Activated T-helper 9 cell treated with anti-CD3 and anti-CD28 coated beads, Interleukin-2, amount 50 U/mL, for 16 hours (primary cell): ENCODE measurements at places on chromosomes 5 and 9.
A peak's percentile ranks its signal among the peaks of the same experiment; 100 is the strongest.

GRCh38 chr9:120750421-120750820 is 36.2 kb upstream of the MEGF9 start:
- no peak for DNase-seq

DNA sequence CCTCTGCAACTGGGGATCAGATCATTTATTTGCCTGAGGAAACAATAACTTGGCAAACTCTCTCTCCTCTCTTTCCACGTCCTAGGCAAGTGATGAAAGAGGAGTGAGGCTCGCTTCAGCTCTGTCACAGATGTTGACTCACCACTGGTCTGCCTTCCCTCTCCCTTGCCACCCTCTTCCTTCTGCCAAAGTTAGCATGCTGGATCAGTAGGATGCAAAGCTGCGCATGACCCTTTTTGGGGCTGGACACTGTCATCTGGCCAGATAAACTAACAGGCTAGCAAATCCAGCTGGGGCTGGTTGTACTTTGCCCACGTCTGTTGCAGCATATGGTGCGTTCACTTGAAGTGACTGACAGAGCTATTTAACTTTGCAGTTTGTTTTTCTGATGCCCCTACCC is 36.2 kb upstream of the SMARCA2 start:
- DNase-seq = no peak

DNA sequence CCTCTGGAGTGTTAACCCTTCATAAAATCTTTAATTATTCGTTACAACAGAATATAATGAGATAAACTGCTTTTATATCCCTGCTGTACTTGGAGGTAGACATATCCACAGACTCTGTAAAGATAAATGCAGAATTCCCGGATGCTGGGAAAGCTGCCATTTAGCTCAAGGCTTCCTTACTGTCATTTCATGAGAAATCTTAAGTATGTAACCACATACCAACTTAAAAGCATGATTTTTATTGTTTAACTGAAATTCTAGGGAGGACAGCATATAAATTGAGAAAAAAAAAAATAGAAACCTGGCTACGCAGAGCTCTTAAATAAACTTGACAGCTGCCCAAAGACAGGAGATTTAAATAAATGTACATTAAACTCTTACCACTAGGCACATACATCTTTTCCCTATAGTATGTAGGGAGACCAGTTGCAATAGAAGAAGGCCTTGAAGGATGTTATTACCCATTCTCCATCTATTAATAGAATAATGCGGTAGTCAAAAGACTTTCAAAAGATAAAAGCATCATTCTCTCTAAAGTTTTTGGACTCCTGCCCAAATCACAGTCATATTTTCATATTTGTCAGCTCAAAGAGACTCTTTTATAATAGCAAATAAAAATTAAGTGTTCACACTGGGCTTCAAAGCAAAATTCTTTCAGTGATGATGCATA is 373.8 kb downstream of the NDUFS4 start:
- DNase-seq = no peak

- peak; percentile 26 for DNase-seq
These were observed 68.4 kb downstream of the PSD2 start for GRCh38 chr5:139863855-139864558.

DNA sequence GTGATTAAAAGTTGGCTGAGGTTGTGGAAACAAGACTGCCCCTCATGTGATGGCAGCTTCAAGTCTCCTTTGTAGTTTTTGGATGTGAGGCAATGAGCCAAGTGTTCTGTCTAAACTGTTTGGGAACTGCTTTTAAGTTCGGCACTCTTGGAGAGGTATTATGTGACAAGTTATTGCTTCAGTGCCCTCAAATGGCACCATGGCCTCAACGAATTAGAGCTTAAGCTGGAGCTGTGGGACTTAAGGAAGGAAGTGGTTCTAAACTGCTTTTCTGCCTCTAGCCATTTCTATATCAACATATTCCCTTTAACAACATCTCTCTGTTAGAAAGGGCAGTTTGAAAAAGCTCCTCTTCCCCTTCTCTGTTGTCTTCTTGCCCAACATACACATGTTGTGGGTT is 227.7 kb downstream of the RFK start:
- no peak for DNase-seq

DNA sequence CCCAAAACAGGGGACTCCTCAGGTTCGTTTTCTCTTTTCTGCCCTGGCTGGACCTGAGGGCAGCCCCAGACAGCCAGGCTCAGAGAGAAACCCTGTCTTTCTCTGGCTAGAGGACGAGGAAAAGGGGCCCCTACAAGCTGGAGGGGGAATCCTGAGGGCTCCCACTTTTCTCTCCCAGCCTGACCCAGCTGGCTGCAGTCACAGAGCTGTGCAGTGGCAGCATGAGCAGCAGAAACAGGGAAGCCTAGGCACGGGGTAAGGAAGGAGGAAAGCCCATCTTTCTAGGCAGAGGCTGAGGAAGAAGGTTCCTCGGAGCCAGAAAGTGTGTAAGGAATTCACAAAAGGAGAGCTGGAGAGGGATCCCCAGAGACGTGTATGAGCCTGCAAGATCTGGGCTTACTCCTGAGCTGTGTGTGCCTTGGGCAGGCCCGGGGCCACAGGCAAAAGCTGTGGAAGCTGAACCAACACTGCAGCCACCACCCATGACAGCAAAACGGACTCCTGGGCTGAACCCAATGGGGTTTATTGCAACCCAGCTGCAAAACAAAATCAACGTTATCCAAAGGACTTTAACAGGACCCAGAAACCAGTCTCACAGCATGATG is 16.2 kb downstream of the CAMSAP1 start:
- no peak for DNase-seq

- DNase-seq = no peak
These were observed 131.2 kb downstream of the HTR4 start for GRCh38 chr5:148523139-148523538.

GRCh38 chr5:142353071-142353472 is 28.3 kb upstream of the SPRY4 start:
- DNase-seq = no peak

GRCh38 chr9:101117161-101117560 is 88.6 kb downstream of the PLPPR1 start:
- no peak for DNase-seq

DNA sequence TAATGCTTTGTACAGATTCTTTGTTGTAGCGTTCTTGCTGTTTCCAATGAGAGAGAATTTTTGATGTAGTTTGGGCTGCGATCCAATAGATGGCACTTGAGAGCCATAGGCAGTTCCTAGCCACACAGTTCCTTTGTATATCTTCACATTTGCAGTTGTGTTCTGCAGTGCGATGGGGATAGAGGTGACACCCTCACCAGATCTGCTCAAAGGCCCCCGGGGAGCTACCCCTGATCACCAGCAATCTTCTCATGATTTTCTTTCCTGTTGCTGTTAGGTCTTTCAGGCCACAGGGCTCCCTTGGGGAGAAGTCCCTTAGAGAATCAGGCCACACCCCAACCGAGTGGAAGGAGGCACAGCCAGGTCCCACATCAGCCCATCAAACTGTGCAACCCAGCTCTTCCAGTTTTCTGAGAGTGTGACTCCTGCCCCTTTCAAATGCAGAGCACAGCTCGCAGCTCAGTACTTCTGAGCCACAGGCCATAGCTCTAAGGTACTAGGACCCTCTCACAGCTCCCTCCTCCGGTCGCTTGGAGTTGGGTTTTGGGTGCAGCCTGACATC is 353.7 kb downstream of the SLCO4C1 start:
- no peak for DNase-seq

- no peak for DNase-seq
These were observed 204.1 kb downstream of the GABBR2 start for GRCh38 chr9:98504298-98505282.

DNA sequence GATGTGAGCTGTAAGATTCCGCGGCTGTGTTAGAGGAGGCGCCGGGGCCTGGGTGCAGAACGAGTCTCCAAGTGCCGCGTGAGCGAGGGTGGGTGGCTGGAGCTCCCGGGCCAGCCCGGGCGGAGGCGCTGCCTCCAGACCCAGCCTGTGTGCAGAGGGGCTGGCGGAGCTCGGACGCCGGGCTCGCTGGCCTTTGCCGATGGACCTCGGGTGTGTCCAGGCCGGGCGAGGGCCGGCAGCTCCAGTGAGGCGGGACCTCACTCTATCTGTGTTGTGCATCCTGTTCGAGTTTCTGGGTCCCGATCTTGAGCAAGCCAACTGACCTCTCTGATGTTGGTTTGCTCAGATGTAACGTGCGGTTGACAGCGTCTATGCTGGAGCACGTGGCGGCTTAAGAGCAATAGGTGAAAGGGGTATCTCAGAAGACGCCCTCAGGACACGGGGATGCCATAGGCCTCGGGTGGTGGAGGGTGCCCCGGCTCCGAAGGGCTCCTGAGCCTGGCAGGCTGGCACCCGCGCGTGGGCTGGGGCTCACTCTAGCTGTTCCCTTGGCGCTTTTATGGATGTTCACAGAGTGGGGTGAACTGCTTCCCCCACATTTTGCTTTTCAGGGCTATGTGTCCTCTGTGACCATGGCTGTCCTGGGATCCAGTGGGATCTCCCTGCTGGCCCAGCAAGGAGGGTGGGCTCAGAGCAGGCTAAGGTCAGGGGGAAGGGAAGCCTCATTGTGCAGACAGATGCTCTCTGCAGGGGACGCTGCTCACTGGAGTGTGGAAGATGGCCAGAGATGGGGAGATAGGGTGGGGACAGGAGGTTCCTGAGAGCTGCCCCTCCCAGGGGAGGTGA is 69.8 kb downstream of the MRPL36 start:
- no peak for DNase-seq

DNA sequence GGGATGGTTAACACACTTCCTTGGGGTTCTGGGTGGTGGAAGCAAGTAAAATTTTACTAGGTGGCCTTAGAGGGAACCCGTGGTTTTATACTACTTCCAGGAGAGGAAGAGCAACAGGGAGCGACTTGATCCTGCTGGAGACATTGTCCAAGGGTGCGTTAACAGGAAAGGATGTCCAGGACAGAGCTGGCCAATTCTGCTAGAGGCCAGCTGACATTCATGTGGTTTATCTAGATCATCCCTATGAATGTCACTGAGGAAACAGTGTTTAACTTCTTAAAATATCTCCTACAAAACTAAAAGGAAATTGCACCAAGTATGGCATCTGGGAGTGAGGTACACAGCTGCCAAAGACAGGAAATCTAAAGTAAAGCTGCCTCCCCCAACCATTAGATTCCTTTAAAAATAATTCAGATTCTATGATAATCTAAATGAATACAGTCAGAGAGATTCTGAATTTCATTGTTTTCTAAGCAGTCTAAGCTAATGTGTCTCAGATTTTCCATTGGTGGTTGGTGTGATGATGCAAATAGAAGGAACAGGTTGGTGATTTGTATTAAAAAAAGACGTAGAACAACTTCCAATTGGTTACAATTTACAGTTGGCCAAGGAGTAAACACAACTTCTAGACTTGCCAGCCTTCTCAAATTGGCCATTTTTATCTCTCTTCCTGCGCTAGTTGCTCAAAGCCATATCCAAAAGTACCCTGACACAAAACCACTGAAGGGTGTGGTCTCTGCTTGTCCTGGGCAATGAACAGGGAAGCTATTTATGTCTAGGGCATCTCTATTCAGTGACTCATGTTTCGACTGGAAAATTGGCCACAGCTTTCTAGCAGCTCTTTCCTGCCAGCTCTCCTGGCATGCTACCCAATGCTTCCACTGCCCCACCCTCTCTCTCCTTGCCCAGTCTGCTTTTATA is 574.7 kb upstream of the MEF2C start:
- no peak for DNase-seq

GRCh38 chr9:17609312-17610005 is 30.6 kb downstream of the SH3GL2 start:
- no peak for DNase-seq

GRCh38 chr9:18837402-18837801 is 195.6 kb downstream of the SAXO1 start:
- DNase-seq = no peak

DNA sequence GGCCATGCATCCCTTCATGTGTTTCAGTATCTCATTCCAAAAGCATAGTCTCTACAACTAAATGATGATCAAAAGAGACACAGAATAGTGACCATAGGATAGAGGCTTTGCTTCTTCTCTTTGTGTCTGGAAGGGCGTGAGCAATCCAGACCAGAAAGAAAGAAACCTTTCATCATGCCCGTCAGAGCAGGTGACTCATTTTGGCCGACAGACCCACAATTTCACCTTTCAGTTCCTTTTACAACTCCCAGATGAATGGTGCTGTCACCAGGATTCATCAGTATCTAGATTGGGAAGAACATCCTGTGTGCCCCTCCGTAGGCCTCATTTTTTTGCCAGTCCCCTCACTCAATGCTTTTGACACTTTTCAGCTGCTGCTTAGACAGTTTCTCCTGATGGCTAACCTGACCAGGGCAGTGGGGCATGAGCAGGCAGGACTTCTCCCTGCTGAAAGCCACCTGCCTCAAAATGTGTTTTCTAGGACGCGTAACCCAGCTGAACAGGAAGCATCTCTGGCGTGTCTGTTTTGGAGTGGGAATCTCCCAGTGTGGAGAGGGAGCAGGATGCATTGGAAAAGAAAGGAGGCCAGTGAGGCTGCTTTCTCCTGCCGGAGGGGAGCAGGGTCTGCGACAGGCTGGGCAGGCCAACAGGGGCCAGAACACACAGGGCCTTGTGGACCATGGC is 21.2 kb downstream of the ABLIM3 start:
- DNase-seq = no peak

DNA sequence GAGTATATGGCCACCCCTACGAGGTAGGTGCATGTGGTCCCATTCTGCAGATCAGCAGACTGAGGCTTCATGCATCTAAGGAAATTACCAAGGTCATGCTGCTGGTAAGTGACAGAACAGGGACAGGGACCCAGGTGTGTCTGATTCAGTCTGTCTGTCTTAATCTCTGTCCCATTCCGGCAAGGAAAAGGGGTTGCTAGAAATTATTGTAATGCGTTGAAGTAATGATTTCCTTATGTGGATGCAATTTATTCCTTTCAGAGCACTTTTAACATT is 76.8 kb downstream of the AMBP start:
- no peak for DNase-seq

GRCh38 chr5:143509758-143510221 is 106.3 kb upstream of the NR3C1 start:
- DNase-seq = no peak

DNA sequence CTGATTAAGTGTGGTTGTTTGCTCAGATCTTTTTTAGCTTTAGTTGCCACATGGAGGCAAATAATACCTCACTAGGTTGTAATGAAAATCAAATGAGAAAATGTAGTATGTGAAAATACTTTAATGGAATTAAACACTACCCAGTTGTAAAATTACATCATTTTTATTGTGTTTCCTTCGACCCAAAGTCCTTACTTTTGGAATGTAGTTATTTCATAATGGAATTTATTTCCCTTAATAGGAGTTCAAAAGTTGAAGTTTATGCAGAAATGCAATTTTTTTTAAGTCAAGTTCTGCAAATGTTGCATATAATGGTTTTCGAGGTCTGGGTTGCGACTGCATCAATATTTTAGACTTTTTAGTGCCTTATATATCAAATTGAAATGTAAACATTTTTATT is 31.0 kb downstream of the TNPO1 start:
- DNase-seq = no peak

DNA sequence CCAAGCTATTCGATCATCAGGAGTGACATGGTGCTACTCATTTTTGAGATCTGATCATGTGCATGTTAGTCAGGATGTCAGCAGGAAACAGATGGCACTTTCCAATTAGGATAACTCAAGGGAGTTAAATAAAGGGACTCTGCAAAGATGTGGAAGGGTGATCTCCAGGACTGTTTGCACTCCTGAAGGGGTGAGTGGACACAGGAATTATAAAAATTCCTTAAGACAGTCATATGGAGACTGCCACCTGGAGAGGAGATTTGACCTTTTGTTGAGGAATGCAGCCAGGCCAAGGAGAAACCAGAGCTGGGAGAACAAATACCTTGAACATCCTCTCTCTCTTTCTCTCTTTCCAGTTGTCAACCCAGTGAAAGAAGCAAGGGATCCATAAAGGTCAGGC is 189.1 kb downstream of the GABRG2 start:
- no peak for DNase-seq

GRCh38 chr9:74333384-74334032 is 163.6 kb upstream of the RORB start:
- no peak for DNase-seq

GRCh38 chr9:100379862-100380261 is 27.1 kb upstream of the TEX10 start:
- no peak for DNase-seq
